ENCODE measurements at places on chromosomes 11 and 22.

DNA sequence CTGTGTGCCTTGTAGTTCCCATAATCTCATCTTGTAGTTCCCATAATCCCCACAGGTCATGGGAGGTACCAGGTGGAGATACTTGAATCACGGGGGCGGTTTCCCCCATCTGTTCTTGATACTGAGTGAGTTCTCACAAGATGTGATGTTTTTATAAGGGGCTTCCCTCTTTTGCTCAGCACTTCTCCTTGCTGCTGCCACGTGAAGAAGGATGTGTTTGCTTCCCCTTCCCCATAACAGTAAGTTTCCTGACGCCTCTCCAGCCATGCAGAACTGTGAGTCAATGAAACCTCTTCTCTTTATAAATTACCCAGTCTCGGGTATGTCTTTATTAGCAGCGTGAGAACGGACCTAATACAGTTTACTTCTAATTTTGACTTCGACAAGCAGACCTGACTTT lies 14.0 kb upstream of the SMIM38 start:
- DNase-seq = no peak

DNA sequence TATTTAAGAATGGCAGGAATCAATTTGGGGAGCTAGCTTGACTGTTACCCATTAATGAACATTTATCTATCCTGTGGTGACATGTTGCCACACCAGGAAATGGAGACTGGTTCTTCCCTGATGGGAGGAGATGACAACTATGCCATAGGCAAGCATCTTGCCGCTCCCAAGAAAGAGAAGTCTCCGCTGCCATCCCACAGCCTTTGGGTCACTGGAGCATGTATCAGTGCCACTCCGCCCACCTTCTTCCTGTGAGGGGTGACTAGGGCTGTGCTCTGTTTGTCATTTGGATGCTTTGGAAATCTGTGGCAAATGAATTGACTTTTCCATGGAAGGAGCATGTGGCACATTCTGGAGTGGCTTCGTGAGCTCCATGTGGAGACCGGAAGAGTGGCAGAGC lies 6.5 kb downstream of the STIP1 start:
- DNase-seq = no peak

- no peak for DNase-seq
Observed at GRCh38 chr11:61021661-61022212, 50.3 kb downstream of the CD6 start.

- DNase-seq = no peak
Observed at GRCh38 chr11:70526116-70527045, 128.1 kb downstream of the CTTN start.

- DNase-seq = peak; percentile 31
Observed at GRCh38 chr11:13680501-13681264, 12.2 kb downstream of the FAR1 start.

GRCh38 chr22:33012833-33013450 lies 45.2 kb downstream of the SYN3 start:
- DNase-seq = no peak

Measured in fibroblast of mammary gland (primary cell).